Inflammatory macrophage treated with lipopolysaccharide for 1 hour (primary cell): ENCODE measurements at places on chromosomes 1 and 21.

GRCh38 chr1:94043738-94044289 lies 77.1 kb downstream of the ABCA4 start:
- DNase-seq: no peak

DNA sequence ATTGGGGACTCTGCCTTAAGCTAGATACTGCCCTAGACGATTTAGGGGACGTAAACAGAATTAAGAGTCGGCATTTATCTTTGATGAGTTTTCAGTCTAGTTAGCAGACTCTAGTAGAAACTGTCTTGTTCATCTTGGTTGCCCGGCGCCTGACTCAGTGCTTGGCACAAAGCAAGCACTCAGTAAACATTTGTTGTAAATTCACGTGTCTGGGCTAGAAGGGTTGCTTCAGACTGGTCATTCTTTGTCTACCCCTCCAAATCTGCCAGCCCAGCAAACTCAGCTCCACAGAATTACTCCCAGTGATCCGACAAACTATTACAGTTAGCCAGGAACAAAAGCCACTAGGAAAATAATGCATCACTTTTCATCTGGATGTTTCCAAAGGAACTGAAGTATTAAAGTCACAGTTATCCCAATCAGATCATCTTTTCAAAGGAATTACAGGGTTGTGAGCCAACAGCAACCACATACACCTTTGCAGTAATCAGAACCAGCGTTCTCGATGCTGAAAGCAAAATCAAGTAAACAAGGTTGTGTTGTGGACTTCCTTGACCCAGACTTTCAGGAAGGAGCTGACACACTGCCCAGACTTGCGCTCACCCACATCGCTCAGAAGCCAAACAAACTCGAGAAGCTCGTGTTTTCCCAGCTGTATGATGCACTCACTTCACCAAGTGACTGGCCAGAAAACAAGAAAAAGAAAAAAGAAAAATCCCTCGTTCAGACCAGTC lies 66.5 kb upstream of the GADD45A start:
- no peak for DNase-seq

DNA sequence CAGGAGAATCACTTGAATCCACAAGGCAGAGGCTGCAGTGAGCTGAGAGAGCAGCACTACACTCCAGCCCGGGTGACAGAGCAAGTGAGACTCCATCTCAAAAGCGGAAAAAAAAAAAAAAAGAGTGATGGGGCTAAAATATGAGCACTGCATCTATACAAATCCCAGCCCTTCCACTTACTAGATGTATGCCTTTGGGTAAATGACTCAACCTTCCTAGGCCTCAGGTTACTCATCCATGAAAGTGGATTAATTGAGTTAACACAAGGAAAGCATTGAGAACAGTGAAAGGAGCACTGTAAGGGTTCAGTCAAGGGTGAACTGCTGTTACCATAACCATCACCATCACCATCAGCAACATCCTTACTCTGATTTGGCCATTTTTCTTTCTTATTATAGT lies 226.4 kb upstream of the C8B start:
- no peak for DNase-seq

- DNase-seq: no peak
These were observed 4.3 kb downstream of the BEST4 start for GRCh38 chr1:44783697-44784093.

DNA sequence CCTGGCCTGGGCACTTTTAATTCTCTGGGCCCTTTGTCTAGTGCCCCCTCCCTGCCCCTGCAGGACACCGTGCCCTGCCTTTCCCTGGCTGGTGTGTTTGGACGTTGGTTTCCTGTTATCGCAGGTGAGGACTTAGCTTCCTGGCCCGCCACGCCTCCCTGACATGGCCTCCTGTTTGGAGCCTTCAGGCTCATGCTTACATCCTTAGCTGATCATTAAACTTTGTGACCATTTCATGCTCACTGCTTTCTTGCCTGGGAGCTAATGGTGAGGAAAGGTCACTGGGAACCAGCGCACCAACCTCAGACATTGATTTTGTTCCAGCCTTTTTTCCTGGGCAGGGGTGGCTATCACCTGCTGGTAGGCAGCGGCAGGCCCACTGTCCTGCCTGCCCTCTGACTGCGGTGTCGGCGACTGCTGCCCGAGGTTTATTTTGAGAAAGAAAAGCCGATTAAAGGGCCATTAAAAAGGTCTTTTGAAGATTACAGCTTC lies 3.7 kb downstream of the PFKL start:
- no peak for DNase-seq

DNA sequence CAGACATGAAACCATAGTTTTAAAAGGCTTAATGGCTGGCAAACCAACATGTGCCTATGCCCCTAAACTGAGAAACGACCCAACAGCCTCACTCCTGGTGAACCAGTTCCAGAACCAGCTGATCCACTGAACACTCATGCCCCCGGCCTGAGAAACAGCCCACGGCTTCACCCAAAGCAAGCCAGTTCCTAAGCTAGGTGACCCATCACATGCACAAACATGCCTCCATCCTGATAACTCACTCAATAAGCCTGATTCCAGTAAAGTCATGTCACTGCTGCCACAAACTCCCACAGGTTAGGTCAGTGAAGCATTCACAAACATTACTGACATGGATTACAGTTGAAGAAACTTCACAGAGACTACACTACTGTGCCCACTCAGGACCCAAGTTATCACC lies 161.6 kb downstream of the USH2A start:
- no peak for DNase-seq

- DNase-seq: no peak
These were observed 42.1 kb upstream of the HUNK start for GRCh38 chr21:31830701-31831100.

DNA sequence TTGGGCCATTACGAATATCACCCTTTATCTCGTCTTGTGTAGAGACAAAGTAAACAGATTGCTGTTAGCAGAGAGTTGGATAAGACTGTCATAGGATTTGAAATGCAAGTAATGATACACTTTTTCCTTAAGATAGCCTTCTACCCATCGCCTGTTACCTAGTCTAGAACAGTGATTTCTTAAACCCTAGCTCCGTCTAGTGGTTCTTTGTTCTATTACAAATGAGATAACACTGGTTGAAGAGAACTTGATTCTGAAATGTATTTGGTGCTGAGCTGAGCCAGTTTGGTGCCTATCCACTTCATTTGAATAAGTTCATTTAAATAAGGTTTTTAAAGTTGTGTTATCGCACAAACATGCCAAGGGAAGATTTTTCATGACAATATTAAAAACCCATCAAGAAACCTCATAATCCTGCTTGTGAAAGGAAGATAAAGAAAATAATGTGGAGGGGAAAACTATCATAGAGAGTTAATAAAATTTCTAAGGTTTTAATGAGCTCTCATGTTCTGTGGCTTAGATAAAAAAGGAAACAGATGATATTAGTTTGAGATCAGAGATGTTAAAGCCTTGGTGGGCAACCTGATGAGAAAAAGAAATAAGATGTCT lies 1.5 kb upstream of the KCNH1 start:
- DNase-seq: peak; percentile 39

- DNase-seq: no peak
These were observed 19.1 kb downstream of the FMO1 start for GRCh38 chr1:171267391-171267790.

DNA sequence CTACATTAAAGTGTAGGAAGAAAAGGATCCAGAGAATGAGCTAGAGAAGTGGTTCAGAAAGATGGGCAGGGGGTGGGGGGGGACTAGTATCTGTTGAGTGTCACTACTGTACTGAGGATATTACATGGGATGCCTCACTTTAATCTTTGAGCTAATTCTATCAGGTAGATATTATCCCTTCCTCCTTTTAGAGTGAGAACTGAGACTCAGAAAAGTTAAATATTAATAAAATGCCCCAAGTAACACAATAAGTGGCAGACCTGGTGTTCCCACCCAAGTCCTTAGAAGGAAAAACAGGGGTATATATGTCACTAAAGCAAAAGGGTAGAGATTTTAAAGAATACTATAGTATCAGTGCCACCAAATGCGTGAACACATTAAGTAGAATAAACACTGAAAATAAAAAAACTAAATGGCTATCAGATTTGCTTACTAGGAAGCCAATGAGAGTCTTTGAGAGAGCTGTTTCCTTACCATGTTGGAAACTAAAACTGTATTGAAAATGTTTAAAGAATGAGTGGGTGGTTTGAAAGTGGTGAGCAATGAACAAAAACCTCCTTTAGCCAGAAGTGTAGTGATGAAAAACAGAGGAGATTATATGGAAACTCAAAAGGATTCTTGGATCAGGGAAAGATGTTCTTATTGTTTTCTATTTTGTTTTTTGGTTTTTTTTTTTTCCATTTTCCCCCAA lies 230.8 kb downstream of the BARHL2 start:
- DNase-seq: no peak

DNA sequence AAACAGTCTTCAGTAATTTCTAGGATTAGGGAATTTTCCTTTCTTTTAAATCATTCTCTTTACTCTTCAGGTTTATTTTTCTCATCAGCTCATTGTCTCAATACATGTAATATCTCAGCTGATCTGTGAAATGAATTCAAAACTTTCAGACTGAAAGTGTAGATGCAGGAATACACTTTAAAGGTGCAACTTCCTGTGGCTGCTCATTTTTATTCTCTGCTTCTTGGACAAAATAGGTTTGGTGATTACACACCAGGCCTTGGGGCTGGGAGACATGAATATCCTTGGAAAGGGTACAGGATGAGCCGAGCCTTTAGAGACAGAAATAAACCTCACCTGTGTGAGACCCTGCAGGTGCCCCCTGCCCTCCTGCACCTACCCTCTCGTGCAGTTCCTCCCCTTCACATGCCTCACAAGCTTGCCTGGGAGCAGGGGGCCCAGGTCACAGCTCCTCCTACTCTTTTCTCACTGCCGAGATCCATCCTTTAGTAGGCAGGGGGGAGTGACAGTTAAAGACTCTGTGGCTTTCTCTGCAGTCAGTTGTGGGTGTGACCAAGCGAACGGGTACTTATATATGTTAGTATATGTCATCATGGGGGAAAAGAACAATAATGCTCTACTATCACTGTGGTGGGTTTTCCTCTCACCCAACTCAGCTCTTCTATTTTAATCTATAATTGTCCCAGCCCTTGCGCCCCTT lies 23.6 kb downstream of the XCL2 start:
- DNase-seq: no peak

DNA sequence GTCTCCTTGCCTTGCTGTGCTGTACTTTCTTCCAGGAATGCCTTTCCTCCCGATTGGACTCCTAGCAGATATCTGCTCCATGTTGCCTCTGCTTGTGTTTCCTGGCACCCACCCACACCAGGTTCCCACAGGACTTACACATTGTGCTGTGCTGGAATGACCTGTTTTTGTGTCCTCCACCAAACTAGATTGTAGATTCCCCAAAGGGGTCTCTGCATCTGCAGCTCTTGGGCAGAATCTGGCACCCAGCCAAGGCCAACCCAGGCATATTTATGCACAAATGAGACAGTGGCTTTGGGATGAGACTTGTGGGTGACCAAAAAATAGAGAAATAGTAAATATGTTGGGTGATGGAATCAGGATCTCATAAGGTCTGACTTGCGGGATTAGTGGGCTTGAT lies 278.2 kb downstream of the RRAGC start:
- DNase-seq: no peak

DNA sequence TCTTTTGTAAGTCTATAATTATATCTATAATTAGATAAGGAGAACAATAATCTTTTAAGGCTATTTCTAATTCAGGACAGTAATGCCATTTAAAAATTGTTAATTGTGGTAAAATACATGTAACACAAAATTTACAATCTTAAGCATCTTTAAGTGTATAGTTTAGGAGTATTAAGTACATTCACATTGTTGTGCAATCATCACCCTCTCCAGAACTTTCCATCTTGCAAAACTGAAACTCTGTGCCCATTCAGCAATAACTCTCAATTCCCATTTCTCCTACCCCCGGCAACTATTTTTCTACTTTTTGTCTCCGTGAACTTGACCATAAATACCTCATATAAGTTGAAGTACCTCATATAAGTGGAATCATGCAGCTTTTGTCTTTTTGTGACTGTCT lies 93.9 kb upstream of the KCNA3 start:
- no peak for DNase-seq

DNA sequence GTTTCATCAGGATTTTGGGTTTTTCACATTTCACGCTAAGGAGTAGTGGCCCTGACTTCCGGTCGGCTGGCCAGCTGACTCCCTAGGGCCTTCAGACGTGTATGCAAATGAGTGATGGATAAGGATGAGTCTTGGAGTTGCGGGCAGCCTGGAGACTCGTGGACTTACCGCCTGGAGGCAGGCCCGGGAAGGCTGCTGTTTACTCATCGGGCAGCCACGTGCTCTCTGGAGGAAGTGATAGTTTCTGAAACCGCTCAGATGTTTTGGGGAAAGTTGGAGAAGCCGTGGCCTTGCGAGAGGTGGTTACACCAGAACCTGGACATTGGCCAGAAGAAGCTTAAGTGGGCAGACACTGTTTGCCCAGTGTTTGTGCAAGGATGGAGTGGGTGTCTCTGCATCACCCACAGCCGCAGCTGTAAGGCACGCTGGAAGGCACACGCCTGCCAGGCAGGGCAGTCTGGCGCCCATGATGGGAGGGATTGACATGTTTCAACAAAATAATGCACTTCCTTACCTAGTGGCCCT lies 23.1 kb upstream of the TNFRSF1B start:
- DNase-seq: peak; percentile 100

GRCh38 chr1:19283891-19284290 lies 4.7 kb downstream of the AKR7A3 start:
- DNase-seq: no peak

DNA sequence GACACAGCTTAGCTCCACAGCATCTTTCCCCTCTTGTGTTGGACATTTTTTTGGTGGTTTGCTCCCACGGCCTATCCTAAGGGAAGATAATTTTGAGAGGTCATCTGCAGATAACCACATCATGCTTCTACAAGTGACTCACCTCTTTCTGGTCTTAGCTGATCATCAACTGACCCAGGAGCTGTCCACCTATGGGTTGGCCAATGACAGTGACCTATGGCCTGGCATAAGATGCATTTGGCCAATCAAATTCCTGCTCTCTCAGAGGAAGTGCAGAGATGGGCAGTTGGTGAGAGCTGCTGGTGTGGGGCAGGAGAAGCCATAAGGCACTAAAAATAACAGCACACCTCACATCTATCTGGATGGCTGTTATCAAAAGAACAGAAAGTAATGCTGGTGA lies 100.0 kb upstream of the CLDN14 start:
- DNase-seq: no peak

GRCh38 chr1:64616039-64616438 lies 128.8 kb upstream of the RAVER2 start:
- DNase-seq: no peak
